T-helper 22 cell (primary cell): ENCODE measurements at places on chromosomes 7 and 10.

DNA sequence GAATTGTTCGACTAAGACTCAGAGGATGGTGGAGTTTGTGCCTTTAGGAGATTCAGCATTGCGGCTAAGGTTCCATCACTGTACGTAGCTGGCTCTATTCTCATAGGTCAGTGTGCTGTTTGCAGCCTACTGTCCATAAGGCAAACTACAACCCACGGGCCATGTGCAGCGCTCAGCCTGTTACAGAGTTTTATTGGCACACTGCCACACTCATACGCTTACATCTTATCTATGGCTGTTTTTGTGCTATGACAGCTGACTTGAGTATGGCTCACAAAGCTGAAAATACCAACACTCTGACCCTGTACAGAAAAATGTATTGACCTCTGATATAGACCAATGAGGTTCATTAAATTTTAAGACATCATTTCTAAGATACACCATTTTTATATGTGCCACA, 114.5 kb downstream of the ARID5B start:
- no peak for DNase-seq

GRCh38 chr10:69802424-69803161, 887 bp downstream of the COL13A1 start:
- no peak for DNase-seq

DNA sequence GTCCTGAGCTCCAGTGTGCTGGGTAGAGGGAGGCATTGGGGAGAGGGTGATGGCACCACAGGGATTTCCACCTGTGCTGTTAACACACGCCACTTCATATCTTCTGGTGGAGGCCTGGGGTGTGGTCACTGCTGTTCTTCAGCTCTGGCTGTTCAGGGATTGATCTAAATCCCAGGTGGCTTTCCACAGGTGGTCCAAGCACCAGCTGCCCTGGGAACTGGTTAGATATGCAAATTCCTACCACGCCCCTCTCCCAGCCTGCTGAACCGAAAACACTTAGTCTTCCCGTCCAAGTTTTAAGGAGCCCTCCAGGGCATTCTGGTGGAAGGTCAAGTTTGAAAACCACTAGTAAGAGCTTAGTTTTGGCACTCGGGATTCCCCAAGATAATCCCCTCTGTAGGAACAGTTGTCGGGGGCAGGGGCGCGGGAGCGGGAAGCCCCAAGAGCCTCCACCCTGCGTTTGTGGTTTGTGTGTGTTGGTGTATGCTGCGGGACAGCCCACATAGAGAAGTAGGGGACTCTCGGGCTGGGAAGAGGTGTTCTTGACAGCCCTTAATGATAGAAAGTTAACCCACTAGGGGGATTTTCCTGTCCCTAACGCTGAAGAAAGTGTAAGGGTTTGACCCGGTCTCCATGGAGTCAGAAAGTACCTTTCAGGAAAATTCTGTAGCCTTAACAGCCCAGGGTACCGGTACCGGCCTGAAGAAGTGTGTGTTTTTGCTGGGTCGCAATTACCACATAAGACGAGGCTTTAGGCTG, 5.1 kb downstream of the DEPP1 start:
- DNase-seq, result no peak

DNA sequence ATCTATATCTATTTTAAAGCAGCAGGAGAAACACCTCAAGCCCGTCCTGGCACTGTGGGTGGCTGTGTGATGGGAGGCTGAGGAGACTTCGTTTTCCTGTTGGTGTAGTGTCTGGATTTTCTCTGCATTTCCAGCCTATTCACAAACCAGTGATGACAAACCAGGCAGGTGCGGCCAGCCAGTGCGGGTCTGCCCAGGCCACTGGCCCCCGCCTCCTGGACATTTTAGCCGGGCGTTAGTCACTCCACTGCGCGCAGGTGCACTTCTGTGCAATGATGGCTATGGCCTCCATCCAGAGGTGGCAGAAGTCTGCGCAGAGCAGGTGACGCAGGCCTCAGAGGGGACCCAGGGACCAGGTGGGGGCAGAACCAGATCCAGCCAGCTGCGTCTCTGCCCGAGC, 64.9 kb upstream of the PITRM1 start:
- no peak for DNase-seq

DNA sequence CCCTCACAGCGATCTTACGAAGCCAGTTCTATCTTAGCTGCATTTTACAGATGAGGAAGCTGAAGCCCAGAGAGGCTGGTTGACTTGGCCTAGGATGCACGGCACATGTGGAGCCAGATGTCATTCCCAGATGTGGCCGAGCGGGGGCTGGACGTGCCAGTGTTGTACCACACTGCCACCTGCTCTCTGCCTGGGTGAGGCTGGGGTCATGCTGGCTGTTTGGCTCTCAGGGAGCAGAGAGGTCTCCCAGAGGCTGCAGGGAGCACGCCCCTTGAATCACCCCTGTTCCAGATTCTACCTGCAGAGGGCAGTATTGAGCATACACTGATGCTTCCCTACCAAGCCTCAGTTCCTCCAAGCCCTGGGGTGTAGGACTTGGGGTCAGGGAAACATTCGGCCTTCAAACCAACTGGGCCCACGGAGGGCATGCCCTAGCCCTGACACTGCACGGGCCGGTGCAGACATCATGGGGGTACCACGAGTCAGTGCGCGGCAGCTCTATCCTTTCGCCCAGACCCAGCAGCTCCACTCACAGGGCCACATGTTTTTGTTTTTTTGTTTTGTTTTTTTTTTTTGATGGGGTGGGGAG, 3.8 kb upstream of the GTF2IRD1 start:
- DNase-seq, result no peak

DNA sequence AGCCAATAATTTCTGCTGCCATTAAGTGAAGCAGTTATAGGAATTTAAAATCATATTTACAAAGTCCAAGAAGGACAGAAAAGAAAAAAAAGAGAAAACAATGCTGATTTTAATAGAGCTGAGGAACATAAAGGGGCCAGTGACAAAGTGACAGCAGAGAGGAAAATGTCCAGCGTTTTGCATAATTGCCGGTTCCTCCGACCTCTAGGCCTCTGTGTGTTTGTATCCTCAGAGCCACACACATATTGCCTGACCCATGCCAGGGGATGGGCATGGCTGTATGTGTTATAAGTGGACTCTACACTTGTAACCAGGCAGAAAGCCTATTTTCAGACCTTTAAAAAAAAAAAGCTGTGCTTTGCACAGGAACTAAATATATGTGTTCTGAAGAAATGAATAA, 366.8 kb upstream of the C7orf33 start:
- no peak for DNase-seq

DNA sequence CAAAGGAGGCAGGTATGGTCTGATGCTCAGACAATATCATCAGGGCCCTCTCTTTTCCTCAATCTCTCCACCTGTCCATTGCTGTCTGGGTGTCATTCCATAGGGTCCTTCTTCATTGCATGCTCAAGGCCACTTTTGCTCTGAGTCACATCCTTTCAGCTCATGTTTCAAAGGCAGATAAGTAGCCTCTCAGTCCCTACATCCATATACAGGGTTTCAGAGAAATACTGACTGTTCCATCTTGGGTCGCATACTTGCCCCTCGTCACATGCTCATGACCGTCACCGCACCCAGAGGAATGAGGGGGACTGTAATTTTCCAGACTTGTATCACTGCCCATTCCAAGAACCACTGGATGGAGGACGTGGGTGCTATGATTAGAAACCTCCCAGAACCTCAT, 93.4 kb downstream of the FAM107B start:
- DNase-seq, result no peak

- no peak for DNase-seq
These were observed 195.3 kb downstream of the ZNF438 start for GRCh38 chr10:30836406-30836805.

DNA sequence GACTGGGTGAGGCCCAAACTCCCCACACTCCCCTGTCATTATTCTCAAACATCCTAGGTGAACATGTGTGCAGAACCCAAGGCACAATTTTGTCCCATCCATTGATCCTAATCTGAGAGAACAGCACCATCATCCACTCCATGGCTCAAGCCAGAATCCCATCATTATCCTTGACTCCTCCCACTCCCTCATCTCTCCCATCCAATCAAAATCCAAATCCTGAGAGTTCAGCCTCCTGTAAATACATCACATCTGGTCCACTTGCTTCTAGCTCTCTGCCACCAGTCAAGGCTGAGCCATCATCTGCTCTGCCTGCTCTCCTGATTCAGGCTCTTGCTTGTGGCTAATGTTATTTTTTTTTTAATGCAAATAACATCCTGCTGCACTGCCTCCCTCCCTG, 75.9 kb upstream of the SLF2 start:
- no peak for DNase-seq
